ENCODE measurements at places on chromosomes 11 and 22. TPM values are rescaled to one million over a fixed set of nuclear protein-coding genes. Genes with fewer than 3 reads are reported as not detected.
A peak's percentile ranks its signal among the peaks of the same experiment; 100 is the strongest.

GRCh38 chr11:16713594-16713993 lies 24.9 kb upstream of the C11orf58 start:
- no peak for DNase-seq

DNA sequence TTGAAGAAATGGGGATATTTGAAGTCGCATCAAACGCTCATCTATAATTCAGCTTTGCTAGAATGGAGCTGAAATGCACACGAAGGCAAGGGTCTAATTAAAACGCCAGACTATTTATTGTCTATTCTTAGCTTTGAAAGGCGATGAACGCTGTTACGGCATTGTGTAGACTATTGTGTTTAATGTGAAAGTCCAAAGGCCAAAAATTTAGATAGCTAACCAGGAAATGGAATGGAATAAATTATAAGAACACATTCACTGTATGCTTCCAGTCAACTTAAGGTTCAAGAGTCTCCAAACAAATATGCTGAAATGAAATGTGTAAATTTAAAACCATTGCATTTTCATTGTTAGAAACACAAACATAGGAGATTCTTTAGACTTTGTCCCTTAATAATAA lies 186.2 kb downstream of the CWF19L2 start:
- DNase-seq, result no peak

DNA sequence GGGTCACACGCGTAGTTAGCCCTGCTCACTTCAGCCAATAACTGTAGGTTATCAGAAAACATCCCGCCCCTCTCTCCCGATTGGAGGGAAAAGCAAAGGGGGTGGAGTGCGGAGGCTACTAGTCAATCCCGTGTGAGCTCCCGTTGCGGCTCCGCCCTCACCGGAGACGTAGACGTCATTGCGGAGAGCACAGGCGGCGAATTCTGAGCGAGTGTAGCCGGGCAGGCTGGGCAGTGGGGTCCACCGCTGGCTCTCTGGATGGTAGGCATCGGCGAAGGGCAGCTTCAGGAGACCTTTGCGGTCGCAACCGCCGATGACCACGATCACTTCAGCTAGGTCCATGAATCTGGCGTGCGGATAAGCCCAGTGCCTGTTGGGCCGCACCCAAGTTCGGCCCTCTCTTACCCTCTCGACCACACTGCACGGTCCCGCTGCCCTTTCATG lies 4.7 kb downstream of the KLHL35 start:
- DNase-seq, result peak; percentile 95

DNA sequence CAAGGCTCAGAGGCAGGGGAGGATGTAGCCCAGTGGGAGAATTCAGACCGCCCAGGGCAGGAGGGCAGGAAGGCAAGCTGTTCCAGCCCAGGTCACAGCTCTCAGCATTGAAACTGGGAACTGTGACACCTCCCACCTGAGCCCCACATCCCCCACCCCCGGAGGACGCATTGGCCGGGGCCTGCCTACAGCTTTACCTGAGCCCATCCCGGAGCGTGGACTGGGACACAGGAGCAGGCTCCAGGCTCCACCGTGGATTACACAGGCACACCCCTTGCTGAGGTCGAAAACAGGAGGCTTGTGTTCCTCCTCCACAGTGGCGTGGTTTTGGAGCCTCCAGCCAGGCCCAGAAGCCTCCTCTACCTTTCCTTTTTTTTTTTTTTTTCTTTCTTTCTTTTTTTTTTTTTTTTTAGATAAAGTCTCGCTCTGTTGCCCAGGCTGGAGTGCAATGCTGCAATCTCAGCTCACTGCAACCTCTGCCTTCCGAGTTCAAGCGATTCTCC lies 9.1 kb upstream of the PGA3 start:
- DNase-seq, result no peak

DNA sequence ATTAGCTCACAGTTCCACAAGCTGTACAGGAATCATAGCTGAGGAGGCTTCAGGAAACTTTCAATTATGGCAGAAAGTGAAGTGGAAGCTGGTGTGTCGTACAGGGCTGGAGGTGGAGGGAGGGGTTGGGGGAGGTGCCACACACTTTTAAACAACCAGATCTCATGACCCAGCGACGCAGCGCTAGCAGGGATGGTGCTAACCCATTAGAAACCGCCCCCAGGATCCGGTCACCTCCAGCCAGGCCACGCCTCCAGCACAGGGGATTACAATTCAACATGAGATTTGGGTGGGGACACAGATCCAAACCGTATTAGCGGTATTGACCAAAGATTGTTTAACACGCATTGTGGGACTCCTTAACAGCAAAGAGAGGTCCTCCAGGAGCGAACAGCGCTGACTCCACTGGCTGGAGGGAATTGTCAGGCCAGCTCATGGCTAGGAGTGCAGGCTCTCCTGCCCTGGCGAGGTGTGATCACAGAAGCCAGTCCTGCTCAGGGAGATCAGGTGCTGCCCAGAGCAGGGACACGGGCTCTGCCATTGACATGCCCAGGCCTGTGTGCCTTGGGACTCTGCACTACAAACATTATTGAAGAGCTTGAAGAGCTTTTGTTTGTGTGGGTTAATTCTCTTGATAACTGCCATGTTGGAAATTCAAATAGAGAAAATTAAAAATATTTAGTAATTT lies 215.3 kb downstream of the TBC1D22A start:
- no peak for DNase-seq

GRCh38 chr11:5123802-5124521 lies 14.2 kb downstream of the OR52A5 start:
- peak; percentile 59 for DNase-seq

OR52H1 gene
- not detected for total RNA-seq

All from right cardiac atrium (tissue), 5 donors.